CD4-positive, alpha-beta T cell treated with Interleukin-21 for 1 hour (primary cell): ENCODE measurements at places on chromosomes 3 and 15.

DNA sequence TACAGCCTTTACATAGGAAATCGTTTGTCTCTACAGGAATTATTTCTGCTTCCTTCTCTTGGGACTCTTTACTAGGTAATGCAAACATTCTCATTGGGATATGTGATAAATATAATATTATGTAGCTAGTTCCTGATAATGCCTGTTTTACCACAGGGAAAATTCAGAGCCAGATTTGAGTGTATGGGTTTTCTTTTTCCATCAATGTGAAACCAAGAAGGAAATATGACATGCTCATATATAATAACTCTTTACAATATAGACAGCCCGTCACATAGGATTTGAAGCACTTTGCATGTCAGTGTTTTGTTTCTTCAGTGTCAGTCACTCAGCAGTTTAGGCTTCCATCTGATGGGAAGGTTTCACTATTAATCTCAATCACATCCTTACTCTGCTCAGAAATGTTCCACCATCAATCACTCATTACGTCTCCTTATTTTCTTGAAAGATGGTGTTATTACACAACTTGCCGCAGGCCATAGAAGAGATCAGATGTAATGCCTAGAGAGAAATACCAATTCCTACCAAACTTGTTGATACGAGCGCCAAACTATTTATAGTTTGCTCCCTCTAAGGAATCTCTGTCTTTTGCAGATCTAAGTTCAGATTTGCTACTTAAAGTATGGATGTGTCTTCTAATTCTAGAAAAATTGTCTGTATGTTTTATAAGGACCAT, 314.8 kb downstream of the DIPK2A start:
- no peak for DNase-seq

- DNase-seq, result no peak
Observed at GRCh38 chr15:69953051-69953450, 144.7 kb downstream of the TLE3 start.

- DNase-seq, result no peak
Observed at GRCh38 chr15:39510001-39510701, 70.7 kb upstream of the THBS1 start.

GRCh38 chr3:83946049-83946448, 1012.7 kb upstream of the CADM2 start:
- DNase-seq, result no peak

DNA sequence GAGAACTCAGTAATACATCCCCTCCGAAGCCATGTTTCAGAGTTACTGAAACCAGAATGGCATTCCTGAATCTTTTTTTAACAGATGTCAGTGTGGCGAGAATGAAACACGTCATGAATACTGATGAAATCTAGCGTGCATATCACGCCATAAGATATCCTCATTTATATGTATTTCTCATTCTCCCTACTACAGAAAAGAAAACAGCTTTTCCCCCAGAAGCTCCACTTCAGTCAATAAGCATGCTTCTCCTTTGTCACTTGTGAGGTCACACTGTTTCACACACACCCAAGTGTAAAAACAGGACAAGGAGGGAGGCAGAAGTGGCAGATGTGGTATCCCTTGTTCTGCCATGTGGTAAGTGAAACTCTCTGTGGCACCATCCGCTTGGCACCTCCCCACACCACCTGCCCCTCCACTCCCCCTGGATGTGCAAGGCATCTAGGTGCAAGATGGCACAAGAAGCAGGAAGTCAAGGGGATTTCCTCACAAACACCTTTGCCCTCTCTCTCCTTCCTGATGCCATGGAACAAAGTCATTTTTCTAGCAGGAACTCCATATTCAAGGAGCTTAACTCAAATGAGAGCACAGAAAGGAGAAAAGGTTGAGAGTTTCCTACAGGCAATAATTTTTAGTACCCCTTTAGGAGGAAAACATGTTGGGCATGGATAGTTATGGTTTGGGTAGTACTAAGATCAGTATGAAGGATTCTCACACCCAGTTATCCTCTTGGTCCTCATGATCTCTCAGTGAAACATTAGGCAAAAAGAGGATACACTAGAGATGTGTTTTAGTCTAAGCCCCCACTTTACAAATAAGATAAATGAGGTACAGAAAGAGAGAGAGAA, 47.5 kb upstream of the FRMD4B start:
- DNase-seq, result no peak

DNA sequence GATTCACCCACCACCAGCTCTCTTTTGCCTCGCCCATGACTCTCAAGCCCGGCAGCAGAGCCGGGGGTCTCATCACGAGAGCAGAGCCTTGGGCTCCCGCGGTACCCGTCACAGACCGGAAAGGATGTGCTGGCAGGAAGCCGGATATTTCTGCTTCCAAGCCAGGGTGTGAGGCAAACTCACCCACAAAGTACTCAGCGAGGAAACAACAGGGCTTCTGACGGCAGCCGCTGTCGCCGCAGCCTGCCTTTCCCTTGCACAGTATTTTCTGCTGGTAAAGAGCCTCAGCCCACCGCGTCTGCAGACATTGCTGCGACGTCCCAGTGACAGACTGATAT, 119.9 kb downstream of the NSMCE3 start:
- DNase-seq, result no peak

- no peak for DNase-seq
Observed at GRCh38 chr15:100829457-100829856, 50.2 kb upstream of the ALDH1A3 start.

GRCh38 chr3:106446271-106446670, 577.5 kb upstream of the CBLB start:
- DNase-seq, result no peak

DNA sequence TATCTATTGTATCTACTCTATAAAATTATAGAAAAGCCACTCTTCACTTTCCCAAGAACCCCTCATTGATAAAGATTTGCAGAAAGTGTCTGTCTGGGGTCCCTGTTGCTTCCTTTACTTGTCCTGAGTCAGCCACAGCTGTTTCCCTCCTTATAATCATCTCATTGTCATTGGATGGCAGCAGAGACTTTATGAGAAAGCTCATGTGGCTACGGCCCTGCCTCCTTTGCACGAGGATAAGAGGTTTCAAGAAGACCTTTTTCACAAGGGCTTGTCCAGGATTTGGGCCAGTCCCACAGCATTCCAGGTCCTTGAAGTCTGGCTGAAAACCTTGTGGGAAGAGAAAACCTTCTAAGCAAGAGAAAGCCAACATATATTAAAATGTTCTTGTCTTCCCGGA, 41.9 kb upstream of the THBS1 start:
- no peak for DNase-seq

DNA sequence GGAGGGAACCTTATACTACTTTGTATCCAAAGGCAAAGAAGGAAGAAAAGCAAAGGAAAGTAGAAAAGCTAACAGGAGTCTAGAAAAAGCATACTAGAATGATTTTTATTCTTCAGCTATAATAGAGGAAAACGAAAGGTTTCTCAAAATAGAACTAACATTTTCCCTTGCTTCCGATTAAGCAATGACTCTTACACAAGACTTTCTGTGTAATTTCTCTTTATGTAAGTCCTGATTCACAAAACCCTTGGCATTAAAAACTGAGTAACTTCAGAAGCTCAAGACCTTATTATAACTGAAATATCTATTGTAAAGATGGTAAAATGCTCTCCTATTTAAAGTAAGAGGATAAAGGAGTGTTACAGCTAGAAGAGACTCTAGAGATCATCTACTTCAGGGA, 97.4 kb downstream of the DTWD1 start:
- DNase-seq, result no peak

DNA sequence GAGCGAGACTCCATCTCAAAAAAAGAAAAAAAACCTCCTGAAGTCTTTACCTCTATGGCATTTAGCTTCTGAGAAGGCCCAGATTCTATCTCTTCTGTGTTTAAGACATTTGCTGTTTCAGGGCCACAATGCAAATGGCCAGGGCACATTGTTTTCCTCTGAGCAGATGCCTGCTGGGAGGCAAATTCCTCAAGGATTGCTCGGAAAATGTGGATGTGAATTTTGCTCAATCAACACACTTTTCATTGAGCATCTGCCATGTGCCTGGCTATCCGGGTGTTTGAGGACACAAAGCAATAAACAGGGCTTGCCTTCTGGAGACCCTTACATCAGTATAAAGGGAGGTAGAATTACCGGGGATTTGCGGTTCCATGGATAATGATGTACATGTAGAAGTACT, 20.0 kb downstream of the TRIM71 start:
- no peak for DNase-seq

- no peak for DNase-seq
Observed at GRCh38 chr3:41933154-41933676, 28.7 kb downstream of the ULK4 start.

- no peak for DNase-seq
Observed at GRCh38 chr15:70912187-70912586, 19.6 kb downstream of the LRRC49 start.

DNA sequence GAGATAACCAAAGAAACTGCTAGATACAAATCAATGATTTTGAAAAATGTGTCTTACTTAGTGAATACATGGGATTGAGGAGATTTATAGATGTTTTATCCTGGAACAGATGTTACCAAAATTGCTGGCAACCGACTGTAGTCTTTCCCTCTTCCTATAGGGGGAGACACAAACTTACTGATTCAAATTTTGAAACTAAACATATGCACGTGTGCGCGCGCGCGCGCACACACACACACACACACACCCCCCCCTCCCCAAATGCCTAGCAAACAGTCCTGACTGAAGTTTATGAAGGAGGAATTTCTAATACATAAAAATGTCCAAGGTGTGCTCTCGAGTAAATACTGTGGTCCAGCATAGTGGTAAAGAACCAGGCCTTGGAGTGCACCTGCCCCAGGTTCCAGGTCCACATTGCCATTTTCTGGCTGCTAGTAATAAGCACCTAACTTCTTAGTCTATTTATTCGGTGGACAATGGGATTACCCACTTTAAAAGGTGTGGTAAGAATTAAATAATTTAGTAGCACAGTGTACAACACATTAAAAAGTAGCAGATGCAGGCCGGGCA, 18.5 kb upstream of the C3orf62 start:
- peak; percentile 65 for DNase-seq

GRCh38 chr3:104106276-104106675, 1260.4 kb upstream of the ALCAM start:
- no peak for DNase-seq

DNA sequence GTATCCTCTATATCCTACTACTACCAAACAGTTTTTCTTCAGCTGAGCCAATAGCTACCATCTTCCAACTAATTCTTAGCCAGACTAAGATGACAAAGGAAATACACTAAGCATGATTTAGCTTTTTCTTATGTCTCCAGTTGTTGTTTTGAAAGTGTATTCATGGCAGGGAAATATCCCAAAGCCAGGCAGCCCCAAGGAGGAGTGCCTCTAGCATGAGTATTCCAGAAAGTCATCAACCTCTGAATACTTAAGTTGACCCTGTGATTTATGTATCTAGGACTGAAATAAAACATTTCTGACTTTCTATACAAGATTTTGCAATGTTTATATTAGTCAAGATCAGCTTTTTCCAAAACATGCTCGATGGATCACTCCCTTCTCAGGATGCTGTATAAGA, 449.1 kb downstream of the IL5RA start:
- no peak for DNase-seq

GRCh38 chr3:57981483-57982087, 26.6 kb upstream of the FLNB start:
- no peak for DNase-seq

GRCh38 chr15:86677278-86677677, 597.6 kb downstream of the AGBL1 start:
- DNase-seq, result no peak
